ENCODE measurements at places on chromosomes 2 and 18.

GRCh38 chr2:119508756-119509155 lies 15.5 kb downstream of the SCTR start:
- DNase-seq: no peak

DNA sequence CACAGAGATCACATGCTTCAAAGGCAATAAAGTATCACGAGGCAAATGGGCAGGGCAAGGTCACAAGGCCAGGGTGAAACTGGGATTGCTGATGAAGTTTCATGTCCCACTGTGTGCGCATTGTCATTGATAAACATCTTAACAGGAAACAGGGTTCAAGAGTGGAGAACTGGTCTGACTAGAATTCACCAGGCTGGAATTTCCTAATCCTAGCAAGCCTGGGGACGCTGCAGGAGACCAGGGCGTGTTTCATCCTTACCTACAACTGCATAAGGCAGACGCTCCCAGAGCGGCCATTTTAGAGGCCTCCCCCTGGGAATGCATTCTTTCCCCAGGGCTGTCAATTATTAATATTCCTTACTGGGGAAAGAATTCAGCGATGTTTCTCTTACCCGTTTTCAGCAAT lies 33.2 kb downstream of the PTPN4 start:
- no peak for DNase-seq

DNA sequence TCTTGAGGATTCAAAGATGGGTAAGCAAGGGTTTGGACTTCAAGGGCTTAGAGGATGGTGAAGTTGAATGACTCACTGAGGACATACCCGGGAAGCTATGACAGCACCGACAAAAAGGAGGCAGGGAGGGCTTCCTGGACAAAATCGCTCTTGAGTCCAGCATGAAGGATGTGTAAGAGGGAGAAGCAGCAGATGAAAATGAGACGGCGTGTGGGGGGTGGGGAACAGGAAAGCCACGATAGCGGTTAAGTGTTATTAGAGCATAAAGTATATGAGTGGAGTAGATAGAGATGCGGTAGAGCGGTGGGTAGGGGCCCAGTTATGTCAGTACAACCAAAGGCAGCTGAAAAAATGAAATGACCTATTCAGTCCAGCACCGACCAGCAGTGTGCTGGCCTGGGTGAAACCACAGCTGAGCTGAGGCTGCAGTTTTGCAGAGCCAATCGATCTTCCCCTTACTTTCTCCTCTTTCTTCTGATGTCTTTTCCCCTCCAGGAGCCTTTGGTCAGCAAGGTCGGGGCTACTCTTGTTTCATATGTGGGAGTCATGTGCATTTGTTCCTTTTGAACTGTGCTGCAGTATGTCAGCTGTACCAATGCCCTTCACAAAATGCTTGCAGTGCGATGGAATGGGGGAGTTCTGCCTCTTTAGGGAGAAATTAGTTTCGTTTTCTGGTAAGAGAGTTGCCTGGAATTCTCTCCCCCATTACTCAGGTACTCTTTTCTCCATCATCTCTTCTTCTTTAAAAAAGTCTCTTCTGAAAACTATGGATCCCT lies 2.0 kb upstream of the THUMPD2 start:
- no peak for DNase-seq

- DNase-seq: no peak
Measured at GRCh38 chr18:58952858-58953257, 88.2 kb downstream of the ZNF532 start.

DNA sequence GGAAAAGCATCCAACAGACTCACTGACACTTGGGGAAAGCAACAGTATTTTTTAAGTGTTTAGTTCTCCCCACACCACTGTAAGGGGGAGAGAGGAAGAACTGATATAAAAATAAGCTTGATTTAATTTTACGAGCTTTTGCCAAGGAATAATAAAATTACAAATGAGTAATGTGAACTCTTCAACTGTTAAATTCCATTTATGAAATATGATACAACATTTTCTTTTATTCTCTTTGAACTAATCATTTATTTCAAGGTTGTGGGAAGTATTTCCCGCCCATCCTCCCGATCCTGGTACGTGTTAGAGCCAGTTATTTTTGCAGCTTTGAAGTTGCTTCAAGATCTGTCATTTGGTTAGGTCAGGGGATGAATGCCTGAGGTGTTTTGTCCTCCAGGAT lies 35.2 kb downstream of the WDPCP start:
- DNase-seq: no peak

- DNase-seq: no peak
Measured at GRCh38 chr2:240520130-240520973, 37.4 kb downstream of the ANKMY1 start.
